Ovary (tissue), 10 donors: ENCODE measurements at places on chromosomes 3 and 15. TPM values are rescaled to one million over a fixed set of nuclear protein-coding genes. Genes with fewer than 3 reads are reported as not detected.

GRCh38 chr3:11120091-11120805, 34.0 kb upstream of the HRH1 start:
- H3K4me3 ChIP-seq: no peak overlapping the region
- H3K27ac ChIP-seq: no peak overlapping the region
- no peaks in the 10 kb centered on the region for H3K36me3 ChIP-seq
- no peak for DNase-seq

GRCh38 chr3:126522363-126522788, 1.6 kb upstream of the CHST13 start:
- peak; percentile 72 for DNase-seq
- no peaks in the 10 kb centered on the region for H3K4me1 ChIP-seq
- H3K4me3 ChIP-seq: no peak overlapping the region
- no peak overlapping the region for H3K27ac ChIP-seq

GRCh38 chr3:121869736-121870135, 24.5 kb upstream of the SLC15A2 start:
- H3K36me3 ChIP-seq: no peaks in the 10 kb centered on the region
- no peaks in the 10 kb centered on the region for H3K27me3 ChIP-seq
- H3K4me3 ChIP-seq: no peak overlapping the region
- no peaks in the 10 kb centered on the region for H3K4me1 ChIP-seq

DNA sequence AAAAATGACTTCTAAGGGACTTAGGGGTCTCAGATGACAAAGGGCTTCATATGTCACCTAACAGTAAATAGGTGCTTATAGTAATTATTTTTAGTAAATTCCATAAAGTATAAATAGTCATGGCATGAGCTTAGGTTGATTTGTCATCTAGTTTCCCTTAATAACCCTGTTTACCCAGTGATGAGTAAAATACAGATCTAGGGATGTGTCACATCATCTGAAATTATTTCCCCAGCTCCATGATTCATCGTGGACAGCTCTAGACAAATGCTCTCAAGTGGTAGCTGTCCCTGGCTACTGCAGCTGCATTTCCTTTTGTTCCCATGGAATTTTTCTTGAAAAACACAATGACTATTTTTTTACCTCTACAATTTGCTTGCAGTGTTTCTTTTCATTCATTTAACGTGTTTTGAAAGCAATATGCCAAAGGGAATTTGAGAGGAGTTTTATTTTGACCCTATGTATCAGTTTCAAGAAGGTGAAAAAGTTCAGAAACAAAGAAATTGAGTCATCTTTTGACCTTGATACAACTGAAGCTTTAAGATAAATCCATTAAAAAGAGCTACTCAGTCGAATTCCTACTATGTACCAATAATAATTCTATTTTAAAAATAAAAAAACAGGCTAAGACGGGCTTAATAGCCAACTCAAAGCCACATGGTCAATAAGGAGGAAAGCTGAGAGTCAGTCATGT, 241.6 kb downstream of the KCNMB2 start:
- no peak overlapping the region for H3K27ac ChIP-seq

- H3K36me3 ChIP-seq: no peaks in the 10 kb centered on the region
- H3K27me3 ChIP-seq: no peaks in the 10 kb centered on the region
- no peak for DNase-seq
- H3K4me3 ChIP-seq: no peak overlapping the region
Measured at GRCh38 chr3:126216416-126216815, 36.0 kb upstream of the ALDH1L1 start.

GRCh38 chr3:29169451-29169850, 111.4 kb upstream of the RBMS3 start:
- no peak overlapping the region for H3K27ac ChIP-seq
- H3K4me3 ChIP-seq: no peak overlapping the region
- peaks cover 4% of the 10 kb centered on the region for H3K4me1 ChIP-seq
- H3K36me3 ChIP-seq: no peaks in the 10 kb centered on the region

Gene PP2D1
- total RNA-seq: not detected

DNA sequence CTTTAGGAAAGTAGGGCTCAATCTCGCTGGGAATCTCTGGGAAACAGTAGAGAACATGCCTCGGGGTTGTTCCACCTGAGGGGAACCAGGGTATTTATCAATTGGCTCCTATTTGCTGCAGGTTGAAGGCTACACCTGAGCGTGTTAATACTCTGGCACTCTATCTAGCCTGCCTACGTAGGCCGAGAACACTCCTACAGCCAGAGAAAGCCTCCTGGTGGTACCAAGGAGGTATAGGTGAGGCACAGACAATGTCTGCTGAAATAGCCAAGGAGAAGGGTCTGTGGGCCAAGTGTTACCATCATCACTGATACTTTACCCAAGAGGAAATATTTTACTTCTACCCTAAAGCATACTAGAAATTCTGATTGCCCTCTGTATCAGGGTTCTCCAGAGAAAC, 341.0 kb upstream of the UBE2E2 start:
- peaks cover 8% of the 10 kb centered on the region for H3K4me1 ChIP-seq
- DNase-seq: no peak
- H3K4me3 ChIP-seq: no peak overlapping the region
- H3K27ac ChIP-seq: no peak overlapping the region
- no peaks in the 10 kb centered on the region for H3K27me3 ChIP-seq

GRCh38 chr3:187064210-187065115, 74.8 kb downstream of the RPL39L start:
- no peaks in the 10 kb centered on the region for H3K4me1 ChIP-seq
- H3K27me3 ChIP-seq: no peaks in the 10 kb centered on the region
- no peak overlapping the region for H3K27ac ChIP-seq
- no peaks in the 10 kb centered on the region for H3K36me3 ChIP-seq
- no peak for DNase-seq

GRCh38 chr3:19155375-19155774, 7.1 kb downstream of the KCNH8 start:
- DNase-seq: no peak
- no peak overlapping the region for H3K27ac ChIP-seq
- H3K36me3 ChIP-seq: no peaks in the 10 kb centered on the region
- no peaks in the 10 kb centered on the region for H3K4me1 ChIP-seq
- H3K4me3 ChIP-seq: no peak overlapping the region

Gene SLC28A2
- 0.12 TPM for total RNA-seq

Gene GOLGA8B
- total RNA-seq: 114 TPM

Gene SLC4A7
- total RNA-seq: 23.6 TPM

- H3K4me3 ChIP-seq: no peak overlapping the region
- no peak overlapping the region for H3K27ac ChIP-seq
- H3K27me3 ChIP-seq: no peaks in the 10 kb centered on the region
- H3K36me3 ChIP-seq: no peaks in the 10 kb centered on the region
- H3K4me1 ChIP-seq: peaks cover 1% of the 10 kb centered on the region
Measured at GRCh38 chr3:124563376-124563775, 166.9 kb upstream of the UMPS start.

DNA sequence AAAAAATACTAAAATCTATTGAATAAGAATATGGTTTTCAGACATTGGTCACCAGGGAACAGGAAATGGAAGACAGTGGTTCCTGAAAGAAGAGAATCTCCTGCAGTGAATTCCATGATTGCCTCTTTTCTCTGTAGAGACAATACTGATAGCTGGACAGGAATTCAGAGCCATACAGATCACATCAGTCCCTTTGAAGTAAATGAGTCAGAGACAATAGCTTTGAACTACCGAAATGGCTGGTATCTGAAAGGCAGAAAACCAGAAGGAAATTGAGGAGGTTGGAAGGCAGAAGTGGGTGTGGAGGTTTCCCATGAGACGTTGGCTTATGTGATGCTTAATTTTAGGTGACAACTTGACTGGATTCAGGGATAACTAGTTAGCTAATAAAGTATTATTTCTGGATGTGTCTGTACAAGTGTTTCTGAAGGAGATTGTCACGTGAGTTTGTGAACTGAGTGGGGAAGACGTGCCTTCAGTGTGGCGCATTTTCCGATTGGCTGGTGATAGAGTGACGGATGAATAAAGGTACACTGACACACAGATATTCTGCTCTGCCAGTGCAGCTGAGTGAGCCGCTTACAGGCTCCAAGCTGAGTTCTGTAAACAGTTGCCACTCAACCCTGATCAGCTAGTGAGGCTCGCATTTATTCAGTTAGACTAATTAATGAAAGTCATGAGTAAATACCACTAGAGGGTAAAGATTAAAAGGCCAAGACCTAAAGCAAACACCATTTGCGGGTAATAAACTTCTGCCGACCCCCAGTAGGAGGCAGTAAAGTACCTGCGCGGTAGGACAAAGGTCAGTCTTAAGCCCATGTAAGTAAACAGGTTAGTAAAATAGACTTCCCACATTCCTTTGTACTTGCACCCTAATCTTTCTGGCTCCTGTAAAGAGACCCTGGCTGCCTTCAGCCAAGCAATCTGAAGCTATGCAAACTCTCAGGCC, 1298.6 kb downstream of the SI start:
- no peak for DNase-seq
- H3K27ac ChIP-seq: no peak overlapping the region
- no peaks in the 10 kb centered on the region for H3K4me1 ChIP-seq
- H3K36me3 ChIP-seq: no peaks in the 10 kb centered on the region
- H3K27me3 ChIP-seq: no peaks in the 10 kb centered on the region
- no peak overlapping the region for H3K4me3 ChIP-seq

Gene CCR9
- not detected for total RNA-seq

- H3K27me3 ChIP-seq: no peaks in the 10 kb centered on the region
- H3K36me3 ChIP-seq: no peaks in the 10 kb centered on the region
- H3K4me1 ChIP-seq: no peaks in the 10 kb centered on the region
- H3K27ac ChIP-seq: no peak overlapping the region
- DNase-seq: no peak
Measured at GRCh38 chr3:118530350-118530922, 504.2 kb downstream of the IGSF11 start.

- H3K4me1 ChIP-seq: peaks cover 15% of the 10 kb centered on the region
- peak overlapping the region; percentile 89 for H3K27ac ChIP-seq
- H3K36me3 ChIP-seq: no peaks in the 10 kb centered on the region
- H3K4me3 ChIP-seq: peak overlapping the region; percentile 85
Measured at GRCh38 chr3:128878556-128879124, 780 bp upstream of the ACAD9 start.

GRCh38 chr15:52113708-52114107, 1.1 kb upstream of the BCL2L10 start:
- peaks cover 1% of the 10 kb centered on the region for H3K4me1 ChIP-seq
- DNase-seq: no peak
- no peak overlapping the region for H3K27ac ChIP-seq
- H3K36me3 ChIP-seq: no peaks in the 10 kb centered on the region
- H3K27me3 ChIP-seq: no peaks in the 10 kb centered on the region
- H3K4me3 ChIP-seq: no peak overlapping the region

DNA sequence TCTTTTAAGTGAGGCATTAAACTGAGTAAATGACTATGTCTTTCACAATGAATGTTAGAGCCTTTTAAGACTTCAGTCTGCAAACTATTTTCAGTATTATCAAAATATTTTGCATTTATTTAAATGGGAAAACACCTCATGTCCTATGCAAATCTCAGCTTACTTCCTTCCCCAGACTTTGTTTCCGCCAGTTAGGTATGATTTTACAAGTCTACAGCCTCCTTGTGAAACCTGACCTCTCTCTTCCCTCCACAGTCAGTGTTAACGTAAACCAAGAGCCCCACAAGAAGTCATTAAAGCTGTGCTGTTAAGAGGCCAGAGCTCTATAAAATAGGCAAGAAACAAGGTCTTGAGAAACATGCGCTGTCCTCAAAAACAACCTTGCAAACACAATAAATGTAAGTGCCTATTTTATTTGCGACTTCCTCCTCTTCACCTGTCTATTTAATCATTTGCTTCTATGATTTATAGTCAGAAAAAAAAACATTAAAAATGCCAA, 48.3 kb downstream of the PRTG start:
- no peaks in the 10 kb centered on the region for H3K36me3 ChIP-seq
- no peak overlapping the region for H3K27ac ChIP-seq
- no peaks in the 10 kb centered on the region for H3K27me3 ChIP-seq
- H3K4me3 ChIP-seq: no peak overlapping the region
- no peak for DNase-seq
- no peaks in the 10 kb centered on the region for H3K4me1 ChIP-seq

DNA sequence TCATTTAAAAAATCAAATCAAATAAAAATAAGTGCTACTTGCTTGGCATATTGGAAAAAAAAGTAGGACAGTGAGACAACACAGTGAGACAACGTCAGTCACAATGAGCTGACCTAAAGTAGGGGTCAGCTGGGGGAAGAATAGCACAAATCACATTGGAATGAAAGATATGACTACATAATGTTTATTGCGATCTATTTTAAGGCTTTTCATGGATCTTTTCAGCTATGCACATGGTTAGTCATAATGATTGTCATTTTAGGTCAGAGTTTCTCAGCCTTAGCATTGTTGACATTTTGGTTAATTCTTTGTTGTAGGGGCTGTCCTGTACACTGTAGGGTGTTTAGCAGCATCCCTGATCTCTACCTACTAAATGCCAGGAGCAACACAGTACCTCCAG, 44.5 kb downstream of the CMSS1 start:
- peaks cover 17% of the 10 kb centered on the region for H3K4me1 ChIP-seq
- H3K36me3 ChIP-seq: no peaks in the 10 kb centered on the region
- H3K4me3 ChIP-seq: no peak overlapping the region

- H3K4me3 ChIP-seq: no peak overlapping the region
- peaks cover 2% of the 10 kb centered on the region for H3K4me1 ChIP-seq
- DNase-seq: no peak
- H3K27me3 ChIP-seq: no peaks in the 10 kb centered on the region
- no peak overlapping the region for H3K27ac ChIP-seq
Measured at GRCh38 chr3:25437953-25438352, 9.9 kb downstream of the RARB start.

DNA sequence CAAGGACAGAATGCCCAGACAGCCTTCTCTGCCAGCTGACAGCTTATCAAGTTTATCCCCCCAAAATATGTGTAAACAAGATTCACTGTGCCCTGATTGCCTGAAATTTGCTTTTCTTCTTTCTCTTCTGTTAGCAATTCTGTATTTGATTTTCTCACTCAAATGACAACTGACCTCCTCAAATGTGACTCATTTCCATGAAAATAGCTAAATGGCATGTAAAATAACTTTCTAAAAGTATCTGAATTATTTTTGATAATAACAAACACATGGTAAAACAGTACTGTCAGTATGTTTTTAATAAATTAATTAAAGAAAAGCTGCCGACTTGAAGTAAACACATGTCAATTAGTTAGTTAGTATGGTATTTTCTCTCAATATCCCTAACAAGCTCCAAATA, 202.3 kb upstream of the STAC start:
- no peaks in the 10 kb centered on the region for H3K4me1 ChIP-seq
- H3K36me3 ChIP-seq: no peaks in the 10 kb centered on the region
- no peak overlapping the region for H3K27ac ChIP-seq

DNA sequence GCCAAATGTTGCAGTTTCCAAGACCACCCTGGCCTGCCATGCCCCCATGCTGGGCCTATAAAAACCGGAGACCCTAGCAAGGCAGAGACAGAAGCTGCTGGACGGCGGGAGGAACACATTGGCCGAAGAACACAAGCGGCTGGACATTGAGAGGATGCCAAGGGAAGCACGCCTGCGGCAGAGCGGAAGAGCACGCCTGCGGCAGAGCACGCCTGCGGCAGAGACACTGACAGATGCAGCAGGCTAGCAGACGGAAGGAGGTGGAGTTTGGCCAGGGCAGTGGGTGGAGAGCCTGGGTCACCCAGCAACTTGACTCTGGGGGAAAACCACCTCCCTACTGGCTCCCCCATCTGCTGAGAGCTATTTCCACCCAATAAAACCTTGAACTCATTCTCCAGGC, 322.3 kb upstream of the TBL1XR1 start:
- no peak overlapping the region for H3K27ac ChIP-seq
- peaks cover 9% of the 10 kb centered on the region for H3K4me1 ChIP-seq
- no peaks in the 10 kb centered on the region for H3K36me3 ChIP-seq
- no peak overlapping the region for H3K4me3 ChIP-seq
- H3K27me3 ChIP-seq: no peaks in the 10 kb centered on the region
- DNase-seq: no peak
